ENCODE measurements at places on chromosomes 6 and 20.
A peak's percentile ranks its signal among the peaks of the same experiment; 100 is the strongest.

DNA sequence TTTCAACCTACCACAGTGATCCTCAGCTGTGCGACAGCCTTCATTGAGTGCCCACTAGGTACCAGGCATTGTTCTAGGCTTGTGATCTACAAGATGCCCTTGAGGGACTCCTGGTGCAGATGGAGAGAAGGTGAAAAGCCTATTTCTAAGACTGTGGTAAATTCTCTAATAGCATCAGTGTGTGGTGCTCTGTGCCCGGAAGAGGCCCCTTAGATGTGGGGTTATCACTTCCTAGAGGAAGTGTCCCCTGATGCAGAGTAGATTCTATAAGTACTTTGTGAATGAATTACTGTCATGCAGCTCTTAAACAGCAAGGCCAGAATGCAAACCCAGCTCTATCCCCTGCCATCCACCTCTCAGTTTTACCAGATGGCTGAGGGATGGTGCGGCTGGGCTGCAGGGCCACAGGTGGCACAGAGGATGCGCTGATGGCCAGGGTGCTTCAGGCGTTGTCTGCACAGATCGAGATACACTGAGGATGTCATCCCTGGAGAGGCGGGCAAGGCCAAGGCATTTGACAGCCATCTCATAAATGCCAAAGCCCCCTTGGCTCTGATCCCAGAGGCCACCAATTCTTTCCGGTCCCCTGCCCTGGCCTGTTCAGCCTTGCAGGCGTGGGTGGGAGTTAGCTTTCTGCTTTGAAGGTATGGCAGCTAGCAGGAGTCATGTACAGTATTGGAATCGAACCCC, 96.7 kb downstream of the TOX2 start:
- DNase-seq: no peak

GRCh38 chr6:93343476-93343875, 75.9 kb downstream of the EPHA7 start:
- DNase-seq: no peak

- DNase-seq: no peak
Measured at GRCh38 chr6:170448751-170449630, 104.1 kb downstream of the PSMB1 start.

DNA sequence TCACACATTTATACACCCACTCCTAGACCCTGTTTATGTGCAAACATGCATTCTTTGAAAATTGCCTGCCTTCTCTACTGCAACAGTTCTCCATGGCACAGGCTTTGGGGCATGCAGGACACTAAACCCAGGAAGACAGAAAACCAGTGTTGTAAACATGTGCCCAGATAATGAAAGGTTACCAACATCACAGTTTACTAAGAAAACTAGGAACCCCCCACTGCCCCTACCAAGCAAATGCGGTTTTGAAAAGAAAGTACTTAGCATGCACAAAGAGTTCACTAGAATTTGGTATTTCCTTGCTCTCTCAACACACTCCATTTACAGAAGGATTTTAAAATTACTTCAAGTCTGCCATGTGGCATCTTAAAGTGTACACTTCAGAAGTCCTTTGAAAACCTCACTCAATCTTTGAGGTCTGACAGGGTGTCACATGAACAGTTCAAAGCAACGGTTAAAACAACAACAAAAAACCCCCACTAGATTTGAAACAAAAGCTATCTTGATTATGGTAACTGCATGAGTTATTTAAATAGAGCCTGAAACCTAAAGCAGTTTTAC, 245.0 kb downstream of the GMPR start:
- DNase-seq: no peak

DNA sequence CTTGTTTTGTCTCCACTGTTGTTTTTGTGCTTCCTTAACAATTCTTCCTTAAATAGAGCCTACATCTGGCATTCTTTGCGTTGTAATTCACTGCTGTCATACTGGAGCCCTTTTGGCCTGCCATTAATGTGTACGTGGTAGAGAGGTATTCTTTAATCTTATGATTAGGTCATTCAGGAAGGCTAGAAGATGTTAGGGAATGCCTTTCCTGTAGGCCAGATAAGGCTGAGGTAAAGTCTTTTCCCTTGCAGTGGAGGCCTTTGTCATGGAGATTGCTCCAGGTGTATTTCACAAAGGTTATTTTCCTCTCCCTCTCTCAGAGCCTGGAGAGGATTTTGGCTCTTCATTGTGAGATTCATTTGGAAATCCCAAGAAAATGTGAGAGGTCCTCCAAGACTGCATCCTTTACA, 146.9 kb downstream of the FUT9 start:
- DNase-seq: no peak

GRCh38 chr6:160030103-160030502, 61.2 kb downstream of the IGF2R start:
- DNase-seq: no peak

DNA sequence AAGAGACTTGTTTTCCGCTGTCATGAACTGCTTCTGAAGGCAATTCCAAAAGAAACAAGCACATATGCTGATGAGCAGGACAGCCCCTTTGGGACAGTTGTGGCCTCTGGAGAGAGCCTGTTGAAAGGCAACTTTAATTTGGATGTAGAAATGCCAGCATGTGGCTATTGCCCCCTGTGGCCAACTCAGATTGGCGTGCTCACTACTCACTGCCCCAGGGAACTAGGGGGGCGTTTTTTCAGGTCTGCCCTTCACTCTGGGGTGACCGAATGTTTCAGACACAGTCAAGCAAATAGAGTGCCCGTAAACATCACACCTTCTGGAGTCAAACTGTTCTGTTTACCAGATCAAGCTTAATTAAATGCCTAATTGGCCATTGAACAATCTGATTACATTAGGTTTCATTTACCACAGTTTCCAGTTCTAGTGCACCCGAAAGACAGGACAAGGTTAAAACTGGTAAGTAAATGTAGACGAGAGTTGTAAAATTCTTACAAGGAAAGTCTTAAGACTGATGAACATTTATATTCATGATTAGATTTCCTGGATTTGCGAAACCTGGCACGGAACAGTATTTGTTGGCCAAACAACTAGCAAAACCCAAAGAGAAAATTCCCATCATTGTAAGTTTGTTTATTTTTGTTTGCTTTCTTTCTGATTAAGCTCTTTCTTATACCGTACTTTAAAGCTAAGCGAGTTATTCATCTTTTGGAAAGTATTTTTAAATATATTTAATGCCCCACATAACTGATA, 75.9 kb upstream of the SYNJ2 start:
- no peak for DNase-seq

DNA sequence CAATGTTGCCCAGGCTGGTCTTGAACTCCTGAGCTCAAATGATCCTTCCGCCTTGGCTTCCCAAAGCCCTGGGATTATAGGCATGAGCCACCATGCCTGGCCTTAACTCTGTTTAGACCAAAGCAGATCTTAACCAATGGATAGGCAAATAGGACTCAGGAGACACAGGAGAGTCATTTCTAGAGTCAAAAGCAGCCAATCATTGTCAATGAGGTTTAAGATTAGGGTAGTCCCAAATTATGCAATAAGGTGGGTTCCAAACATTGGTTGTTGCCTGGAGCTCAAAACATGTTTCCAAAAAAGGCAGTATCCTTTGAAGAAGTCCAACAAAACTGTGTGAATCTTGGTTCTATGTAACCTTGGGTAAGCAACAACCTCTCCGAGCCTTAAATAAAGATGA, 95.7 kb upstream of the JARID2 start:
- no peak for DNase-seq

DNA sequence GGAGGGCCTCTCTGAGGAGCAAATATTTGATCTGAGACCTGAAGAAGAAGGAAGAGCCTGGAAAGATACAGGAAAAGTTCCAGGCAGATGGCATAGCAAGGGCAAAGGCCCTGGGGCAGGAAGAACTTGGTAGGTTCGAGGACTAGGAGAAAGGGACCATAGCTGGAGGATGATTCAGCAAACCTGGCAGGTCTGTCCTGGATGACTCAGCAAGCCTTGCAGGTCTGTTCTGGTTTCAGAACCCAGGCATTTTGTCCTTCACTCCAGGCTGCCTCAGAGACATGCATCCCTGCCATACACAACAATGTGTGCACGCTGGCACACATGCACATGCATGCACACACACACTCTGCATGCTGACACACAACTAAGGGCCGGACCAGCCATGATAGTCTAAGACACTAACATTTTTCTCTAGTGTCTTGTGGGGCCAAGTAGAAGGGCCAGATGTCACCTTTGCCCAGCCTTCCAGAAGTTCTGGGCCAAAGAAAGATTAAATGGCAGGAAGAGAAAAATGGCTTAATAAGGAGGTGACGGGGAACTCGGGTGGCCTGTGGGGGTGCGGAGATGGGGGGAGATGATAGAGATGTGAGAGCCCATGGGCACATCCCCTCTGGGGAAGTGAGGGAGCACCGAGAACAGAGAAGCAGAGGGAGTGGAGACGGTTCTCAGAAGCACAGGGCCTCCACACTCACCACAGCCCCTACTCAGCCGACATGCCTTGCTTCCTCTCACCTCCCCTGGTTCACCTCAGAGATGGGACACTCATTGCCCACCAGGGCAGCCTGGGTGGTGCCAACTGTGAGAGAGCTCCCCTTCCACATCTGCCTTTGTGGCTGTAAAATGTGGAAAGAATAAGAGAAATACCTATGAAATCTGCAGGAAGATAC, 15.4 kb upstream of the TRIB3 start:
- DNase-seq: no peak

GRCh38 chr20:50271612-50272011, 81.0 kb downstream of the CEBPB start:
- DNase-seq: no peak

GRCh38 chr20:32675223-32675975, 1.7 kb upstream of the C20orf203 start:
- no peak for DNase-seq

- DNase-seq: peak; percentile 53
Measured at GRCh38 chr6:20946022-20946421, 411.8 kb downstream of the CDKAL1 start.

GRCh38 chr20:1331101-1331500, 2.2 kb upstream of the SDCBP2 start:
- peak; percentile 42 for DNase-seq

- DNase-seq: no peak
Measured at GRCh38 chr20:16556301-16556700, 16.9 kb downstream of the KIF16B start.

DNA sequence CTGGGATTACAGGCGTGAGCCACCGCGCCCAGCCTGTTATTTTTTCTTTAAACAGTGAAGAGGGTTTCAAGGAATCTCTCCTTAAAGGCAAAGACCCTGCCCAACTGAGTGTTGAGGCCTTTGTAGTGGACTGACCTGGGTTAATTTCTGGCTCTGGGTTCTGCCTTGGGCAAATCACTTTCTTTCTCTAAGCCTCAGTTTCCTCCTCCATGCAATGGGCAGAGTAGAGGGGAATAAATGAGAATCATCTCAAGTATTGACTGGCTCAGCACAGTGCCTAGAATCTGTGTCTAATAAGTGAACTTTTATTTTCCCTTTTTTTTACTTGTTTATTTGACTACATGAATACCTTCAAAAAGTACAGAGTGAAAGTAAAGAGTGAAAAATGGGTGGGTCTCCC, 31.0 kb upstream of the SLC9A8 start:
- DNase-seq: no peak

DNA sequence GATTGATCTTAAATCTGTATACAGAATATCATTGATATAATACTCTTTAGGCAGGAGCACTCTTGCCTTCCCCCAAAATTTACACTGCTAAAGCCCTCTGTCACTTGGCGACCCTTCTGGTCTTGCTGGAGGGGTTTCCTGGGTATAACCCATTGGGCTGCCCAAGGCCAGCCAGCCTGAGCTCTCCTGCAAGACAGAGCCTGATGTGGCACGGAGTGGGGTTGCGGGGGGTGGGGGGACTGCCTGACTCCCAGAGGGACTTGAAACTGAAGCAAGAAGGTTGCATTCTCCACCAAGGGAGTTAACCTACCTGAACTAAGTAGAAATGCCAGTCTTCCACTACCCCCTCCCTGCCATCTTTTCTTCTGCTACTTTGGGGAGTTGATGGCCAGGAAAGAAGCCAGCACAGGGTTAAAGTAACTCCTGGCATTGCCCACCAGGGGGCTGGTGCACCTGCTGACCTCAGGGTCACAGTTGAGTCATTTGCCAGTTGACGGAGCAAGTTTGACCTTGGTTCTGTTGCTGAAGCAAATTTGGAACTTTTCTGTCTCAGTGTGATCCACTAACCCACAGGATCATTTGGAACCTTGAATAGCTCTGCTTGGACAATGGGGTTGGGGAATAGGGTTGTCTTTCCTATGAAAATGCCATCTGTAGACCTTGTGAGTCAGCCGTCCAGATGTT, 79.4 kb downstream of the ASXL1 start:
- DNase-seq: no peak

GRCh38 chr6:100370265-100370664, 94.5 kb downstream of the SIM1 start:
- DNase-seq: no peak

GRCh38 chr20:6942266-6942665, 174.8 kb downstream of the BMP2 start:
- DNase-seq: no peak

DNA sequence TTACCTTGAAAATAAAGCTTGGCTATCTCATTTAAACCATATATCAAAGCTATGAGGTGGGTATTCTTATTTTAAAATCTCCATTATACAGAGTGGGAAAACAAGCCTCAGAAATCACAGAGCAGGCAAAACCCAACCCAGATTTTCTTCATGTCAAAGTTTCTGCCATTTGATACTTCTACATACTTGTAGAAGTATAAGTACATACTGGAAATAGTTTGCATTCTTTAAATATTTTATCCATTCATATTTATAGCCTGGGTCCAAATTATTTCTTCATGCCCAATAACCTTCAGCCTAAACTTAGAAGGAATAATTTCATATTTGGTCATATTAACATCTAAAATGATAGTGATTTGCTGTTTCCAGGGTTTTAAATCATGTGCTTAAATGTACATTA, 61.8 kb downstream of the MLIP start:
- no peak for DNase-seq

DNA sequence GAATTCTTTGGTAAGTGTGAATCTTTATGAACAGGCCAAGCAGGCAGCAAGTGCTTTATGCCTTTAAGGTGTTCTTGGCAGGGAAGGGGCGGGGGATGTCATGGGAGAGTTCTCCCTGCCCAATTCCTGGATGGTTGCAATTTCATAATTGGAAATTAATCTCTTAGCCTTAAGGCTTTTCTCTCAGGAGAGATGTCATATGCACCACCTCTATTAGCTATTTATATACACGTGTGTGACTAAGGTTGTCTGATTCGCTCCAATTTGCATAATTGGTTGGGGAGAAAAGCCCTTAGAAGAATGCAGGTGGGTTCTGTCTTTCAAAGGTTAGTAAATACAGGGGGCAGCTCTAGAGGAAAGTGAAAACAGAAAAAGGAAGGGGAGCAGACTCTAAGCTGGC, 5.2 kb upstream of the ENPP5 start:
- no peak for DNase-seq

- peak; percentile 78 for DNase-seq
Measured at GRCh38 chr20:57089699-57090144, 176.7 kb downstream of the BMP7 start.

DNA sequence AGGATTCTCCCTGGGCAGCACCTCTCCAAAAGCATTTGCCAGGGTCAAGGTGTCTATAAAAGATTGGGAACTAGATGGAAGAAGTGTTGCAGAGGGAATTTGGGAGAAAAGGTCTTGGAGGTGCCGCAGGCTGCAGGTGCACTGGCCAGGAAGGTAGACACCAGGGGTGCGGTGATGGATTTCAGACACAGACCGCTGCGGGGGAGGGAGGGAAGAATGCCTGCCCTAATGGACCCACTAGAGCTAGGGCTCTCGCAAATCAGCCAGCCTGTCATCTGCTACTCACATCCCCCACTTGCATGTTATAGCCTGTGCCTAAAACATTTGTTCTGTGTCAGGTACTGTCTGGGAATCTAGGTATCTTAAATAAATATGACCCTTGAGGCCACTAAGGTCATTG, 193.6 kb upstream of the SLC24A3 start:
- DNase-seq: no peak

Data from stimulated activated effector memory CD8-positive, alpha-beta T cell treated with anti-CD3 and anti-CD28 coated beads, Interleukin-12 subunit alpha, Interleukin-12 subunit beta, amount 100 ng/mL, for 72 hours (primary cell).